Hepatocyte (in vitro differentiated cells): ENCODE measurements at places on chromosomes 3 and 15. TPM values are rescaled to one million over a fixed set of nuclear protein-coding genes. Genes with fewer than 3 reads are reported as not detected.

Gene HIGD2B
- total RNA-seq, result not detected in 2 replicates

Gene MESP2
- 0.30 and 1.2 TPM in 2 replicates for total RNA-seq

Gene NANOGP8
- not detected in 2 replicates for total RNA-seq

DNA sequence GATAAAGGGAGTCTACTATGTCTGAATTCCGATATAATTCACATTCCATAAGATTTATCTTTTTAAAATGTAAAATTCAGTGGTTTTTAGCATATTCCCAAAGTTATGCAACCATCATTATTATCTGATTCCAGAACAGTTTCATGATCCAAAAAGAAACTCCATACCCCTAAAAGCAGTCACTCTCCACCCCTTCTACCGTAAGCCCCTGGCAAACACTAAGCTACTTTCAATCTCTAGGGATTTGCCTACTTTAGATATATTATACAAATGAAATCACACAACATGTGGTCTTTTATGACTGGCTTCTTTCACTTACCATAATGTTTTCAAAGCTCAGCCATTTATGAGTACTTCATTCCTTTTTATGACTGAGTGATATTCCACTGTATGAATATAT, 65.6 kb downstream of the TMEM212 start:
- H3K4me1 ChIP-seq, result no peaks in the 10 kb centered on the region
- DNase-seq, result no peak
- no peak overlapping the region for H3K27ac ChIP-seq
- no peaks in the 10 kb centered on the region for H3K27me3 ChIP-seq
- H3K36me3 ChIP-seq, result no peaks in the 10 kb centered on the region
- no peak overlapping the region for H3K4me3 ChIP-seq

GRCh38 chr3:113314923-113315322, 103.6 kb downstream of the BOC start:
- no peak overlapping the region for H3K4me3 ChIP-seq
- DNase-seq, result no peak
- no peak overlapping the region for H3K27ac ChIP-seq
- no peaks in the 10 kb centered on the region for H3K27me3 ChIP-seq
- no peaks in the 10 kb centered on the region for H3K4me1 ChIP-seq

Gene NR2F2
- 16.5 and 23.0 TPM in 2 replicates for total RNA-seq

GRCh38 chr15:67178569-67179210, 75.8 kb downstream of the AAGAB start:
- H3K4me1 ChIP-seq, result peaks cover 39% of the 10 kb centered on the region
- peak overlapping the region; percentile 81 for H3K27ac ChIP-seq
- H3K27me3 ChIP-seq, result no peaks in the 10 kb centered on the region
- no peak overlapping the region for H3K4me3 ChIP-seq
- H3K36me3 ChIP-seq, result peaks cover 3% of the 10 kb centered on the region
